Right forelimb (tissue), 1 donor: ENCODE measurements at places on chromosomes 13 and 19.

GRCh38 chr19:45773384-45773783 is 4.3 kb upstream of the SIX5 start:
- DNase-seq: no peak

DNA sequence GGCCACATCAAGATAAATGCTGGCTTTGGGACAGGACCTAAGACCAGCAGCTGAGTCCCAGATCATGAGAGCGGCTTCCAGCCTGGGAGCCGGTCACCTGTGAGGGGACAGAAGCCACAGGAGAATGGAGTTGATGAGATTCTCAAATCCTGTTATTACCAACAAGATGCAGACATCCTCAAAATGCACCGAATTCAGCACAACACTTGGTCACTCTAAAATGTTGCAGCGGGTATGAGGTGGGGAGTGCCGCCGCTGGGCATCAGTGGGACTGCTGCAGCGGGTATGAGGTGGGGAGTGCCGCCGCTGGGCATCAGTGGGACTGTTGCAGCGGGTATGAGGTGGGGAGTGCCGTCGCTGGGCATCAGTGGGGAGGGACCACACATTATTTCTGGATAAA is 21.2 kb downstream of the RANBP3 start:
- no peak for DNase-seq

DNA sequence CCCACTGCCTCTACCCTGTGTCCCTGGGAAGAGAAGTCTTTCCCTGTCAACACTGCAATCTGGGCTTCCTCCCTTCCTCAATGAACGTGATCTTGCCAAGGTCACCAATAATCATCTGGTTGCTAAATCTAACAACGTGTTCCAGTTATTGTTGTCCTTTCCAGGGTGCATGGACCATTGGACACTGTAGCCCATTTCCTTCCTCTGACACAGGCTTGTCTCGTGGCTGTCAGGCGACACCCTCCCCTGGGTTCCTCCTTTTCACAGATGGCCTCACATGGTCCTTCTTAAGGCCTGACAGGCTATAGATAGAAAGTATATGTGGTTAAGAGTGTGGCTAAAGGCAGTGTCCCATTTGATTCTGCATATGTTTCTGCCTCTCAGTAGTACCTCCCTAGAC is 67.7 kb upstream of the STARD13 start:
- no peak for DNase-seq

DNA sequence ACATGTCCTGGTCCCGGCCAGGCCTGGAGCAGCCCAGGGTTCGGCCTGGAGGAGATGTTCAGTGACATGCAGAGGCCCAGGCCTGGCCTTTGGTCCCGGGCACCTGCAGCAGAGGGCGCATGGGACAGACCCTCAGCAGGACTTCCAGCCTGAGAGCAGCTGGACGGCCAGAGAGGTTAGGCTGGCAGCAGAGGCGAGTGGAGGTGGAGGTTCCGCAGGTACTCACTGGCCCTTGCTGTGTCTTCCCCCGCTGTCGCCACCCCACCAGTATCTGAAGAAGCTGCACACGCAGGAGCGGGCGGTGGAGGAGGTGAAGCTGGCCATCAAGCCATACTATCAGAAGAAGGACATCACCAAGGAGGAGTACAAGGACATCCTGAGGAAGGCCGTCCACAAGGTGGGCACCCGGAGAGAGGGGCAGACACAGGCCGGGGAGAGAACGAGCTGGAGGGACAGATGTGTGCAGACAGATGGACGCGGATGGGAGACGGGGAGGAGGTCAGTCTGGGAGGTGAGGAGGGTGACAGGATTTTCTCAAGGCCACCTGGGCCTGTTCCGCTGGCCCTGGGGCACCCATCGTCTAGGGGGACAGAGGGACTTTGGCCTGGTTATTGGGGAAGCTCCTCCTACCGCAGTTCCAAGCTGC is 8.0 kb downstream of the IRF3 start:
- no peak for DNase-seq

DNA sequence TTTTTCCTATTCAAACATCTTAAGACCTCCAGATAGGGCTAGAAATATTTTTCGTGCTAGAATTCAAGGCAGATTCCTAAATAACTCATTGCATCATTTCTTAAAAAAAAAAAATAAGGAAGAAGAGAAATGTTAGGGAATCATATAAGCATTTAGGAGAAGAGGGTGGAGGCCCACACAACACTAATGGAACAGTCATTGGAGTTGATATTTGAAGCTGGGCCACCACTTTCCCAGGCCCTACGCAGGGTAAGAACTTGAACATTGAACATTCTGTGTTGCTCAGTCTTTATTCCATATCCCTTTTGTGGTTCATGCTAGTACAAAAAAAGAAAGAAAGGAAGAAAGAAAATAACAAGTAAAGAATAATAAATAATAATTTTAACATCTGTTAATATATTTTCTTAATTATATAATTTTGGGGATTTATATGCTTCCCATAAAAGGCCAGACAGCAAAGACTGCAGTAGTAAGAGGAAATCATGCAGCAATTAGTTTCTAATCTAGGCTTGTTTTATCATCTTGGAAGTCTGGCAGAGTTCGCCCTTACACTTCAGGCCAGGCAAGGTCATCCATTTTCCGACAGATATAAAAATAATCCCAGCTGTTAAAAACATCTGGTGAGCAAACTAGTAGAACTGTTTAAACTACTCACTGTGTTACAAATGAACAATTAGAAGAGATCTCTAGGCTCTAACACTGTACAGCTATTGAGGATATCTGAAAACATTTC is 127.7 kb downstream of the FRY start:
- DNase-seq: no peak

- no peak for DNase-seq
Measured at GRCh38 chr13:49099513-49099877, 120.6 kb upstream of the MLNR start.

DNA sequence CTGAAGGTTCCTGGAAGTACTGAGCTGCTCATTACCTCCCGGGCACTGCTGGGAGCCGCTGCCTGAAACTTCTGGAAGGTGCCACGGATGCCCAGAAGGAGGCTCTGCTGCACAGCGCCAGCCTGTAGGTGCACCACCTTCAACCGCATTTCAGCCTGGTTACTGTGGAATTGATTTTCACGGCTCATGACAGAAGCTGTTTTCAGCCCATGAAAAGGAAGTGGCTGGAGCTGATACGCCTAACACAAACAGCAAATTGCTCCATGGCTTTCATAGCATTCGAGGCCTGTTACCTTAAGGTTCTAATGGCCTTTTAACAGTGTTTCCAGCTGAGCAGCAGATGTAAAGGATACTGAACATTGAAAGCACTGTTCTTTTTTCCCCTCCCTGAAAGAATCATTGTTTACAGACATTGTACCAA is 22.0 kb downstream of the GPC6 start:
- peak; percentile 61 for DNase-seq

- DNase-seq: no peak
Measured at GRCh38 chr13:104296286-104296685, 1230.1 kb upstream of the SLC10A2 start.

DNA sequence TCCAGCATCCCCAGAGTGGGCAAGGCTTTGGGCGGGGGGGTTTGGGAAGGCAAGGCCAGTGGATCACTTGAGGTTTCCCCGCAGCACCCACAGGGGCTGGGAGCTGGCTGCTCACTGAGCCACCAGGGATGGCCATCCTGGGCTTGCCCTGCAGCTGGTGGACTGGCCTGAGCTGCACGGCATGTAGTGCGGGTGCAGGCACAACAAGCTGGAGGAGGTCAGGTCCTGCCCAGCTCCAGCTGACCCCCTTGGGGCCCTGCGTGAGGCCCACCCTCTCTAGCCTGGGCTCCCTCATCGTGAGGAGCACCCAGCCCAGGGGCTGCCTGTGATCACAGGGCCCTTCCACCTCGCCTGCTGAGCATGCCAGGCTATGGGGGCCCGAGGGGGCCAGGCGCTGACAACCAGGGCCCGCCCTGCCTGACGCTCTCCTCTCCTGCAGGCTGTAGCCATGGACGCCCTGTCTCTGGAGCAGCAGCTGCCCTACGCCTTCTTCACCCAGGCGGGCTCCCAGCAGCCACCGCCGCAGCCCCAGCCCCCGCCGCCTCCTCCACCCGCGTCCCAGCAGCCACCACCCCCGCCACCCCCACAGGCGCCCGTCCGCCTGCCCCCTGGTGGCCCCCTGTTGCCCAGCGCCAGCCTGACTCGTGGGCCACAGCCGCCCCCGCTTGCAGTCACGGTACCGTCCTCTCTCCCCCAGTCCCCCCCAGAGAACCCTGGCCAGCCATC is 22.9 kb downstream of the COMP start:
- no peak for DNase-seq

DNA sequence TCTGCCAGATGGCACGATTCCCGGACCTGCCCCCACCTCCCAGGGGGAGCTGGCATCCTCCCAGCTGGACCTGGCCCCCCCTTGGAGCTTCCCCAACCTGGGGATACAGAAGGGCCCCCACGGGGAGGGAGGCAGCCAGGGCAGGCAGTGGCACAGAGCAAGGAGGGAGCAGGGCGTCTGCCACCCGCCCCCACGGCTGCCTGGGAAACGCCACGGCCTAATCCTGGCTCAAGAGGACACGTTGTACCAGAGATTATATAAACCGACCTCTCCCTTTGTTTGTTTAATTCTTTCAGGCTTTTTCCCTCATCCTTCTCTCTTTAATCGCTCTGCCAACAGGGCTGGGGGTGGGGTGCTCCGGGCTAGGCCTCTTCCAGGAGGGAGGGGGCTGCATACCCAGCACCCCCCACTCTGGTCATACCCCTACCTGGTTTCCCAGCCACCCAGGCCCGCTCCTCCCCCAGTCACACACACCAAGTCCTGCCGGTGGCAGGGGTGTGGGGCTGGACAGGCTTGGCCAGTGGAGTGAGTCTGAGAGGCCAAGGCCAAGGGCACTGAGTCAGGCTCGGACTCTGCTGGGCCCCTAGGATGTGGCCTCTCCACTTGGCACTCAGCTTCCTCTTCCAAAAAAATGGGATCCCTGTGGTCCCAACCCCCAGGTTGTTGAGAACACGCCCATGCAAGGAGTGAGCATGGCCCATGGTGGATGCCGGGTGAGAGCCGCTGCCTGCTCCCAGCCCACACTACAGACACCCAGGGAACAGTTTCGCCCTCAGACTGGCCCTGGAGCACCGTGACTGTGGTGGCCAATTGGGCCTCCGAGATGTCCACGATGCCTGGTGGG is 29.5 kb upstream of the NFIC start:
- no peak for DNase-seq

DNA sequence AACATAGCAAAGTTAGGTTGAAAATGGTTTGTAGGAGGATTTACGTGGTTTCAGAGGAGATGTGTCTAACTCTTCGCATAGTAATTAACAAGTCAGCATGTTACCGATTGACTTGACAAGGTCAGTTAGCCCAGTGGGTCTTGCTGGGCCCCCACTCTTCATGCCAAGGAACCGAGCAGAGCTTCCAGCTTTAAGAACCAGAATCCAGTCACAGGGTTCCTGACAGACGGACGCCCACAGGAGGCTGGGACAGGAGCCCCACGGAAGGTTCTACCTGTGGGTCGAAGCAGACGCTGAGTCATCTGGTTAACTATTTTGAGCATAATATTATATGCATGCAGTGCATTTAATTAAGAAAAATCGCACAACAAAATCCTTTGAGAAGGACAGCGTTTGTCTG is 3.5 kb downstream of the TMEM255B start:
- no peak for DNase-seq

DNA sequence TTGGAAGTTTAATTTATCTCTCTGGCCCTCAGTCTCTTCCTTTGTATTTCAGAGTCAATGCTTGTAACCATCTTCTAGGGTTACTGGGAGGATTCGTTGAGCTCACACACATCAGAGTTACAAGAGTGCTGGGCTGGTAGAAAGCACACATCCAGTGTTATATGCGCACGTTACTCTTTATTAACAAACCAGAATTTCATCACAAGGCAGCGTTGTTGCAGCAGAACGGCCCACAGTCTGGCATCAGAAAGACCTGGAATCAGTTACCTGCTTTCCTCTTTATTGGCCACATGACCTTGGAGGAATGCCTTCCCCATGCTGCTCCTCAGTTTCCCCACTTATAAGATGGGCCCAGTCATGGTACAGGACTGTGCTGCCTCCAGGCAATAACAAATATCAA is 3.9 kb downstream of the ZNF865 start:
- DNase-seq: no peak
